ENCODE measurements at places on chromosomes 3 and 15. TPM values are rescaled to one million over a fixed set of nuclear protein-coding genes. Genes with fewer than 3 reads are reported as not detected.

Gene CNTN6
- not detected for total RNA-seq

Gene TMF1
- 18.7 TPM for total RNA-seq

Gene CYP1A1
- 0.15 TPM for total RNA-seq

Gene SLC25A38
- 21.5 TPM for total RNA-seq

Gene ZDHHC3
- total RNA-seq = 49.5 TPM

Gene PPCDC
- total RNA-seq = 26.1 TPM

Gene TRNT1
- total RNA-seq = 22.8 TPM

Gene GHSR
- total RNA-seq = not detected

Gene TCTA
- 17.6 TPM for total RNA-seq
